ENCODE measurements at places on chromosomes 16 and 17.
A peak's percentile ranks its signal among the peaks of the same experiment; 100 is the strongest.

DNA sequence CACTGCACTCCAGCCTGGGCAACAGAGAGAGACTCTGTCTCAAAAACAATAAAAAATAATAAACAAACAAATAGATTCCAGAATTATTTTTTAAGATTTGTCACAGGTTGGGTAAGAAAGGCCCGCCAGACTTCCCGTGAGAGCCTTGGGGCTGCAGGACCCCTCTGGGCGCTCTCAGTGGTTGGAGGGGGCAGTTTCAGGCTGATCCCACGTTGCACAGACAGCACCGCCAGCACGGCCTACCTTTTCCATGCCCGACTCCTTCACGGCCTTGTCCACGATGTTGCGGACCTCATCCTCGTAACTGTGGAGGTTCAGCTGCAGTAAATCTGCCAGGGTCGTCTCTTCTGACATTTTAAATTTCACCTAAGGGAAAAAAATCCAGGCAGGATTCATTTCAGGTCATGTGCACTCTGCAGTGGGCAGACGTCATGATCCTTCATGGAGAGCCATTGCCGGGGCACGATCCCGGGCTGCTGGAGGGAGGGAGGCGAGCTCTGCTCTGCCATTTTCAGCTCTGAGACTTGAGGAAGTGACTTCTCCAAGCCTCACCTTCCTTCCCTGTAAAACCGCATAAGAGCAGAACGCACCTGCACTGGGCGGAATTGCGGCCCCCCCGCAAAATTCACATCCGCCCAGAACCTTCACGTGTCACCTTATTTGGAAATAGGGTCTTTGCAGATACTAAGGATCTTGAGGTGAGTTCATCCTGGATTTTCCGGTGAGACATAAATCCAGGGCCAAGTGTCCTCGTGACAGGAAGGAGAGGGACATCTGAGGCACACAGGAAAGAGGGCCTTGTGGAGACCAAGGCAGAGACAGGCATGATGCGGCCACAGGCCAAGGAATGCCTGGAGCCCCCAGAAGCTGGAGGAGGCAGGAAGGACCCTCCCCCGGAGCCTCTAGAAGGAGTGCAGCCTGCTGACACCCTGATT is 66.8 kb downstream of the DNAH17 start:
- no peak for DNase-seq

GRCh38 chr16:57226701-57227621 is 18.1 kb upstream of the ARL2BP start:
- DNase-seq, result no peak

DNA sequence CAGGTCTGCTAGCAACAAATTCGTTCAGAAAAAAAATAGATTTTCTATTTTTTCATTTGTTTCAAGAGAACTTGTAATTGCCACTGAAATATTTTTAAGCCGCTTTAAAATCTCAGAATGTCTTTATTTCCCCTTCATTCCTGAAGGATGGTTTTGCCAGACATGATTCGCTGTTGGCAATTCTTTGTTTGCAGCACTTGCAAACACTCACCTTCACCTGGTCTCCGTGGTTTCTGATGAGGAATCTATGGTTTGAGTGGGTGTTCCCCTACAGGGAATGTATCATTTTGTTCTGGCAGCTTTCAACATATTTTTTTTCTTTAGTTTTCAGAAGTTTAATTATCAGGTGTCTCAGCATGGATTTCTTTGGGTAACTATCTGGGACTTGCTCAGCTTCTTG is 36.3 kb upstream of the CBX4 start:
- DNase-seq, result no peak

- peak; percentile 42 for DNase-seq
Observed at GRCh38 chr17:72556944-72557826, 436.4 kb downstream of the SOX9 start.

GRCh38 chr16:88451586-88452481 is 1.2 kb upstream of the ZFPM1 start:
- no peak for DNase-seq

GRCh38 chr16:57380671-57381462 is 8.6 kb downstream of the CX3CL1 start:
- no peak for DNase-seq

- no peak for DNase-seq
Observed at GRCh38 chr16:3771513-3771912, 54.2 kb upstream of the TRAP1 start.

DNA sequence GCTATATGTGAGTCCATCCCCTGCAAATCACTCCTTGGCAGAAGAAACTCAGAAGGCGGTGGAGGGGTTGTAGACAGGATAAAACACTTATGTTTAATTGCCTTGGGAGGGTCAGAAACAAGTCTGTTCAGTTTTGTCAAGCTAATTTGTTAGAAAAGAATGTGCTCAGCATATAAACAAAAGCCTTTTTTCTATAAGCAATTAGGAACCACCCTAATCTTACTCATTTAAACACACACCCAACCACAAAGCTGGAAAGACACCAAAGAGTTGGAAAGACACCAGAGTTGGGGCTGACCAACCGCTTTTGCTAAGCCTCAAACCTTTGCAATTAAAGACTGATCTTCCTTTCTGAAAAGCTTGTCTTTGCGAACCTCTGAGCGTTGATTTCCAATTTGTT is 439.2 kb upstream of the ERCC4 start:
- no peak for DNase-seq

DNA sequence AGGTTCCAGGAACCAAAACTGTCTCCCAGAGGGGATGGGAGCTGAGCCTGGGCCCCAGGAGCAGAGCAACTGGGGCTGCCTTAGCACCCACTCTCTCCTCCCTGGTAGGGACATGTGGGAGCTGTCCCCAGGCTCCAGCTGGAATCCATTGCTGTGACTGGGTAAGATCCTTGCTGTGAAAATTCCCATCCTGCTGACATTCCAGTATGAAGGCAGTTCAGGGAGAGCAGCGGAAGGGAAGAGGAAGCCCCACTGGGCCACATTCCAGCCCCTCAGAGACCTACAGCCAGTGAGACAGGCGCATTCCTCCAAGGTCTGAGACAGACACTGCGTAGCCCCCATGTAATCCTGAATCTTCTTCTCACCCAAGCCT is 24.2 kb downstream of the MYO18A start:
- no peak for DNase-seq

GRCh38 chr16:85199069-85199725 is 86.9 kb upstream of the CIBAR2 start:
- DNase-seq, result no peak

DNA sequence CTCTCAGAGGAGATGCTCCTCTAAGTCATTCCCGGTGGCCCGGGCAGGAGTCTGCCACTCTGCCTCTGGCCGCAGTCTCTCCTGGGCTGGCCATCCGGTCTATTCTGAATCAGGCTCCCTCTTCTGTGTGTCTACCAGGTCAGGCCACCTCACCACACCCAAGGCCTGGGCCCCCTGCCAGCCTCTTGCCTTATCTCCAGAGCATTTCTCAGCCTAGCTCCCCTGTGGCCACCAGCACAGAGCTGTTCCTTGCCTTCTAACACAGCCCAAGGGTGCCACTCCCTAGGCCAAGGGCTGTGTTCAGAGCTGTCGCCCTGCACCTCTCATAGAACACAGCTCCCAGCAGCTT is 55.3 kb downstream of the MYO18A start:
- no peak for DNase-seq

DNA sequence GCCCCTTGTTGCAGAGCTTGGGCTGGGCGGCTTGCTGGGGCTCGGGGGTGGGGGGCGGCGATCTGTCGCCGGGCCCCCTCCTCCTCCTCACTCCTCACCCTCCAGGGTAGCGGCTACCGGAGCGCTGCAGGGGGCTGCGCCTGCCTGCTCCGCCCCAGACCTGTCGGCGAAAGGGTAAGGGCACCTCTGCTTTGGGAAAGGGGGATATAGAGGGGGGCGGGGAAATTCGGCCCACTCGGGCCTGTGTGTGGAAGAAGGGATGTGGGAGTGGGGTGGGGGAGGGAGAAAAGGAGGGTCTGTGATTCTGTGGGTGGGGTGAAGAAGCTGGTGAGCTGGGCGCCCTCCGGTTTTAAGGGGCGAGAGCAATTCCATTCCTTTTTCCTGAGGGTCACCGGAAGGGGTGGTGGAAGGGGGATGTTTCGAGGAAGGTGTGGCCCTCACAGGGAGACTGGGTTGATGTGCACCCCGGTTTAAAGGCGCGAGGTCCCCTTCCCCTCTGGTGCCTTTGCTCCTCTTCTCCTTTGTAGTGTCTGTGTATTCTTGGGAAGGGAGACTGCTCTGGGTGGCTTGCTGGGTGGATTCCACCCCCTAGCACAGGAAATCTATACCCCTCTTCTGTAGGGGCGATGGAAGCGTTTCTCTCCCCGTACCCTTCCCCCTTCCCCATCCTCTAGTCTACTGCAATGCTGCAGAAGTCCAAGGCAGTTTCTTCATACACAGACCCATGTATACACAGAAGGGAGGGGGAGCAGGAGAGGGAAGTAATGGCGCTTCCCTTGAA is 878 bp downstream of the TAOK1 start:
- no peak for DNase-seq

DNA sequence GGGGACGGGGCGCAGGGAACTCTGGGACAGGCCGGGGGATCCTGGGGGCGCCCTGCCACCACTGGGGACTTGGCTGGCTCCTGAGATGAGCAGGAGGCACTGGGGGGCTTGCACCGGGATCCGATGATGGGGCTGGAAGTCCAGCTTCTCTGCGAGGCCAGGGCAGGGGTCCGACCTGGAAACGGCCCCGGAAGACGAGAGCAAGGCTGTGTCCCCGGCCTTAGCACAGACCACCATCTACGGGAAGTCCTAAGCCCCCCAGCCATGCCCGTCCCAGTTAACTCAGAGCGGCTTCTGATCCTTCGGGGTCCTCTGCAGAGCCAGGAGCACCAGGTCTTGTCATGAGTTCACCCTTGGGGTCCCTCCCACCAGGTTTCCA is 573 bp downstream of the CDT1 start:
- DNase-seq, result no peak

DNA sequence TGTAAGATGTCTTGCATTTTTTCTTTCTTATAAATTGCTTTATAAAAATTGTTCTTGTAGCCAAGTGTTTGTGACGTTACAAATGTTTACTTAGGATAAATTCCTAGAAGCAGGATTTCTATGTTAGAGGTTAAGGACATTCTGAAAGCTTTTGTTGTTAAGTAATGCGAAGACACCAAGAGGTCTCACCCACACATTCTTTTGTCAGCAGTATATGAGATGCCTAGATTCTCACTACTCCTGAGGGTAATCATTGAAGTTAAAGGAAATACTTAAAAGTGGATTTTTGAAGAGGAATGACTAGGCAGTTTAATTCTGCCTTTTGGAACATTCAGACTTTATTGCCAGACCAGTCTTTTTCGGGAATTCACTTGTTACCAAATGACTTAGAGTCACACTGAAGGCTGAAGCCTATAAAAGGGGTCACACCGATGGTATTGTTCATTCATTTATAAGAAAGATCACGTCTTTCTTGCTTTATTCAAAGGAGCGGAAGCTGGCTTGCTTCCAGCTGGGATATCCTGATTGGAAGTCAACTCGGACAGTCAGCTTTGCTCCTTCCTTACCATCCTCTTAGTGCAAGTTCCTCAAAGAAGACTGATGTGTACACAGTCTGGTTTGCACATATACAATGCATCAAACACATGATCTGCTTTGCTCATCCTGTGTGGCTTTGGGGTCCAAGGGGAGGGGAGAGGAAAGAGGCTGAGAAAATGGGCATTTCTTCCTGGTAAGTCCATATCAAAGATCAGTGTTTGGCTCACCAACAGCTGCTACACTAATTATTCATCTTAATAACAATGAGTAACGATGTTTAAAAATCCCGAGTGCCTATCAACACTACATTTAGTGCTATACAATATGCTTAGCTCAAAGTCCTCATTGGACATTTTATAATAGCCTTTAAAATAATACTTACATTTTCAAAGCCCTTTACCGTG is 160.0 kb downstream of the MAP2K6 start:
- DNase-seq, result no peak

GRCh38 chr17:14320734-14321475 is 20.0 kb downstream of the HS3ST3B1 start:
- DNase-seq, result no peak

DNA sequence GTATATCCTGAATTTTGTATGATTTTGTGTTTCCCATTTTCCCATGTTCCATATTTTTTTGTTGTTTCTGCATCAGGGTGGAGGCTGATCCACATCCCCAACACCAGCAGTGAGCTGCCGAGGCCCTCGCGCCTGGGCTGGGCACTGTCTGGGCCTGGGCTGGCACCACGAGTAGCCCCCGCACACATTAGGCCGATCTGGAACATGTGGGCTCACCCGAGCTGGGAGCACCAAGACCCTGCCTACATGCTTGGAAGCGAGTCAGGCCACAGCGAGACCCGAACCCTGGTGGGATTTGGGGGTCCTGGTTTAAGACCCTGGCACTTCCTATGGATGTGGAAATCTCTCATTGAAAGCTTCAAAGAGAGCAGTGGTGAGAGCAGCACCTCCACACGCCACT is 8.5 kb downstream of the KCTD5 start:
- DNase-seq, result no peak

DNA sequence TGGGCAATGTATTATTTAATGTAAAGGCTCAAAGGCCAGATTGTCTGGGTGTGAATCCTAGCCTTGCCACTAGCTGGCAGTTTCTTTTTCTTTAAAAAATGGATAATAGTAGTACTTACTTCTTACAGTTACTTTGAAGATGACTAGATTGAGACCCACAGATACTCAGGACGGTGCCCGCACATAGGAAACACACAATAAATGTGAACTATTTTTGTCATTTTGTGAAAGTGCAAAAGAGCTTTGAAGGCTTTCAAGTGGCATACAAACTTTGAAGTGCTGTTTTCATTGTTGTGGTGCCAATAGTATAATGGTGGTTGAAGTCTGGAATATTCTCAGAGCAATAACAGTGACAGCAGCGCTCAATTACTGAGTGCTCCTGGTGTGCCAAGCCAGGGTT is 63.6 kb downstream of the OTOA start:
- no peak for DNase-seq

DNA sequence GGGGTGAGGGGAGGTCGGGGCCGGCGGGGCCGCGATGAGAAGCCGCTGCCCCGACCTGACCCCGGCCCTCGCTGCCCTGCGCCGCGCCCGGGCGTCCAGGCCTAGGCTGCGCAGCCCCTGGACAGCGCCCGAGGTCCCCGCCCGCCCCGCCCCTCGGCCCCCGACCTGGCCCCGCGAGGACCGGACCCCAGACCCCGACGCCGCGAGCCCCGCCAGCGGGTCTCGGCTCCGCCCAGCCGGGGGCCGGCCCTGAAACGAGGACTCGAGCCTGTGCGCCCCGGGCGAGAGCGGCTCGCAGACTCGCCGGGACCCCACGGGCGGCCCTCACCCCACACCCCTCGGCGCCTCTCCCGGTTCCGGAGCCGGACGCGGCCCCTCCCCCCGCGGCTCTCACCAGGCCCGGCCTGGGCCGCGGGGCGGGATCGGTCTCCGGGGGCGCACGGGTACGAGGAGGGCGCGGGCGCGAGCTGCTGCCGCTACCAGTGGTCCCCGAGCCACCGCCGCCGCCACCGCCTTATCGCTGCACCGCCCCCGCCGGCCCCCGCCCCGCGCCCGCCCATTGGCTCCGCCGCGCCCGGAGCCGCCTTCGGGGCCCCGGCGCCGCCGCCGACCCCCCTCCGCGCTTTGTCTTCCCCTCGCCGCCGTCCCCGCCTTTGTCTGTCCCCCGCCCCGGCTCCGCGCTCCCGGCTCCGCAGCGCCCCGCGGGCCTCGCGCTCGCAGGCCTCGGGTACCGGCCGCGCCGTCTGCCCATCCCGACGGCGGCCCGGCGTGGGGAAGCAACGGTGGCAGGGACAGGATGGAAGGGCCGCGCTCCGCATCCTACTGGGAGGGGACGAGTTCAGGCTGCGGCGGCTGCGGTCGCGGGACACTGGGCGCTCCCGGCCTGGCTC is at the start of gene LIMD2:
Gene LIMD2, minus strand, starts transcription at position 488 of the 890 bp plus-strand sequence. CDS start 827 bp downstream, outside the sequence.
- peak; percentile 86 for DNase-seq

All from activated naive CD4-positive, alpha-beta T cell (primary cell).